ENCODE measurements at places on chromosomes 12 and 14. TPM values are rescaled to one million over a fixed set of nuclear protein-coding genes. Genes with fewer than 3 reads are reported as not detected.

LGMN gene
- total RNA-seq = 22.6 TPM

TAS2R30 gene
- 4.0 TPM for total RNA-seq

PAPLN gene
- 9.5 TPM for total RNA-seq

TMEM119 gene
- 358 TPM for total RNA-seq

ADCY4 gene
- total RNA-seq = 1.3 TPM

POMT2 gene
- total RNA-seq = 9.6 TPM

RNASE3 gene
- not detected for total RNA-seq

IL22 gene
- not detected for total RNA-seq

SYCP3 gene
- total RNA-seq = 0.26 TPM

TSPAN8 gene
- under 0.01 TPM for total RNA-seq

TEX52 gene
- total RNA-seq = not detected

PPP1R1A gene
- not detected for total RNA-seq

STRAP gene
- 60.1 TPM for total RNA-seq

KCNK10 gene
- total RNA-seq = not detected

RAD9B gene
- 0.77 TPM for total RNA-seq

PPFIA2 gene
- total RNA-seq = 2.1 TPM

CDKL1 gene
- 14.1 TPM for total RNA-seq

STON2 gene
- total RNA-seq = 52.5 TPM

SERPINA3 gene
- total RNA-seq = 7.2 TPM

EVL gene
- total RNA-seq = 12.8 TPM

CACNA2D4 gene
- 0.99 TPM for total RNA-seq

CCDC197 gene
- total RNA-seq = not detected

CINP gene
- total RNA-seq = 41.6 TPM

C12orf54 gene
- not detected for total RNA-seq

KDM2B gene
- 21.6 TPM for total RNA-seq

RPL10L gene
- total RNA-seq = not detected

PKP2 gene
- under 0.01 TPM for total RNA-seq

RHOJ gene
- 4.1 TPM for total RNA-seq

ANG gene
- 5.1 TPM for total RNA-seq

RNASE4 gene
- total RNA-seq = 20.0 TPM

UBR7 gene
- total RNA-seq = 27.7 TPM

LHX5 gene
- total RNA-seq = not detected

SERPINA10 gene
- not detected for total RNA-seq

LUM gene
- 217 TPM for total RNA-seq

HELB gene
- total RNA-seq = 2.6 TPM

CEBPE gene
- not detected for total RNA-seq

RNU6-8 gene
- not detected for total RNA-seq

OSBPL8 gene
- total RNA-seq = 294 TPM

TGFB3 gene
- total RNA-seq = 10.5 TPM

FAM234B gene
- 6.7 TPM for total RNA-seq

CHMP4A gene
- 24.9 TPM for total RNA-seq

TTC9 gene
- 1.3 TPM for total RNA-seq

AKAP5 gene
- total RNA-seq = 0.17 TPM

CLEC4E gene
- not detected for total RNA-seq

TMPRSS12 gene
- total RNA-seq = not detected

DENND5B gene
- total RNA-seq = 3.6 TPM

CIROP gene
- total RNA-seq = 1.0 TPM

SYNDIG1L gene
- not detected for total RNA-seq

RFX4 gene
- not detected for total RNA-seq

CRIP1 gene
- 3.0 TPM for total RNA-seq

GTF2H3 gene
- total RNA-seq = 39.3 TPM

ATP2A2 gene
- total RNA-seq = 119 TPM

DPPA3 gene
- not detected for total RNA-seq

FOXN4 gene
- total RNA-seq = not detected

MGP gene
- 2.0 TPM for total RNA-seq

TRPV4 gene
- total RNA-seq = 0.51 TPM
